A673 (cell line): ENCODE measurements at places on chromosomes 1 and 21. TPM values are rescaled to one million over a fixed set of nuclear protein-coding genes. Genes with fewer than 3 reads are reported as not detected.

The RHD gene
- total RNA-seq, result not detected in 2 replicates

The GPATCH2 gene
- total RNA-seq, result 14.2 and 15.3 TPM in 2 replicates

The C4BPA gene
- not detected in 2 replicates for total RNA-seq

The MRPS6 gene
- 99.7 and 115 TPM in 2 replicates for total RNA-seq

The ITLN2 gene
- total RNA-seq, result not detected in 2 replicates
